ENCODE measurements at places on chromosomes 5 and 9.

DNA sequence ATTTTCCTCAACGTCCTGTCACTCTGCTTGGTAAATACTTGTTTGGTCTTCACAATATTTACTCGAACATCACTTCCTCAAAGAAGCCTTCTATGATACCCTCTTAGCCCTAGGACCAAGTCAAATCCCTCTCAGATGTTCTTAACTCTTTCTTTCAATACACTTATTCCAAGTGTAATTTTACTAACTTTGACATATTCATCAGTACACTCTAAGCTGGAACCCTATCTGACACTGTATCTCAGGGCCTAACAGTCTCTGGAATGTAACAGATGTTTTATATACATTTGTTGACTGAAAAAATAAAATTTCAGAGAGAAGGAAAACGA lies 19.6 kb downstream of the SIL1 start:
- DNase-seq = no peak

GRCh38 chr9:123339666-123340510 lies 16.1 kb upstream of the CRB2 start:
- DNase-seq = peak; percentile 84

- no peak for DNase-seq
These were observed 53.9 kb downstream of the BARX1 start for GRCh38 chr9:93900971-93901861.

GRCh38 chr5:110865400-110866094 lies 126.7 kb downstream of the SLC25A46 start:
- DNase-seq = peak; percentile 5

DNA sequence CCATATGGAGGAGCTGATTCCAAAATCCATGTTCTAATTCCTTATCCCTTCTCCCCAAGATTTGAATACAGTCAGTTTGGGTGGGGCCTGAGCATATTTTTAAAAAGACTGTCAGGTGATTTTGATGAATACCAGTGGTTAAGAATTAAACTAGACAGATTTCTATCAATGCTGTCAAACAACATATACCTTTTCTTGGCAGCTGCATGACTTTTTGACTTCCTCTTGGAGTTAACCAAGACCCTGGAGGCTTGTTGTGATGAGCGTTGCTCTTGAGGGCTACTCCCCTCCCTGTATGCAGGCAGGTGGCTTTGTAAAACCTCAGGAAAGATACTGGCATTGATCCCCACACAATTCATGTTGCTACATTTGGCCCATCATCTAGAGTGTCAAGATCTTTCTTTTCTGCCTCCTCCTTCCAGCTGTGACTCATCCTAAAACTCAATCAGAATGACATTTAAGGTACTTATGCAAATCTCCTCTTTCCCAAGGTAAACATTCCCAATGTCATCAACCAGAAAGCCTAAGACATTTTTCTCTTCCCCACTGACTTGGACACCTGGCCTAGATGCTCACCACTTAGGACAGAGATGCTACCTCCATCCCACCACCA lies 61.7 kb downstream of the PPP2R2B start:
- DNase-seq = no peak

DNA sequence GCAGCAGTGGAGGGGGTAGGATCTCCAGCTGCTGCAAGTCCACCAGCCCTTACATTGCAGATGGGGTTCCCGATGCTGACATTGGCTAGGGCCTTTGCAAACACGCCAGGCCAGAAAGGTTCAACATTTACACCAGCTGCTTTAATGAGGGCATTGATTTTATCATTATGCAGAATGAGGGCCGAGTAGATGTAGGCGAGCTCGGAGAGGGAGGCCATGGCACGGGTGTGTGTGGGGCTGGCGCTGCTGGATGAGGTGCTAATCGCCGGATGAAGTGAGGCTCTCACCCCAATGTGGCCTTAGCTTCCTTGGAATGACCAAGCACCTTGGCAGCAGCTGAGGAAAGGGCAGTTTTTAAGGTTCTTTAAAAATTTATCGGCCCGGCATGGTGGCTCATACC lies 27.4 kb downstream of the PHAX start:
- no peak for DNase-seq

DNA sequence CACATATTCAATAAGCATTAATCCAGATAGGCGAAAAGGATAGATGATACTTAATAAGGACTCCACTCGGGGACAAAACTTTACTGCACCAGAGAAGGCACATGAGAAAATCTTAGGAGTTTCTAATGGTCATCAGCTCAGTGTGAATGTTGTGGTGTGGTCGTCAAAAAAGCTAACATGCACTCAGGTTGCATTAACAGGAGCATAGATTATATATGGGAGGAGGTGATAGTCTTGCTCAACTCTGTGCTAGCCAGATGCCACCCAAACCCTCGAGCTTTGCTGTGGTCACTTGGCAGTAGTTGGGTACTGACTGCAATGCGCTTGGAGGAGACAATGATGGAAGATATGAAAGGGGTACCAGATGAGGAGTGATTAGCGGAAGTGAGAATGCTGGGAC lies 8.6 kb upstream of the COL27A1 start:
- DNase-seq = no peak

- no peak for DNase-seq
These were observed 159.2 kb upstream of the SLC24A2 start for GRCh38 chr9:19947996-19948395.

- no peak for DNase-seq
These were observed 41.9 kb upstream of the GRHPR start for GRCh38 chr9:37380570-37380969.

DNA sequence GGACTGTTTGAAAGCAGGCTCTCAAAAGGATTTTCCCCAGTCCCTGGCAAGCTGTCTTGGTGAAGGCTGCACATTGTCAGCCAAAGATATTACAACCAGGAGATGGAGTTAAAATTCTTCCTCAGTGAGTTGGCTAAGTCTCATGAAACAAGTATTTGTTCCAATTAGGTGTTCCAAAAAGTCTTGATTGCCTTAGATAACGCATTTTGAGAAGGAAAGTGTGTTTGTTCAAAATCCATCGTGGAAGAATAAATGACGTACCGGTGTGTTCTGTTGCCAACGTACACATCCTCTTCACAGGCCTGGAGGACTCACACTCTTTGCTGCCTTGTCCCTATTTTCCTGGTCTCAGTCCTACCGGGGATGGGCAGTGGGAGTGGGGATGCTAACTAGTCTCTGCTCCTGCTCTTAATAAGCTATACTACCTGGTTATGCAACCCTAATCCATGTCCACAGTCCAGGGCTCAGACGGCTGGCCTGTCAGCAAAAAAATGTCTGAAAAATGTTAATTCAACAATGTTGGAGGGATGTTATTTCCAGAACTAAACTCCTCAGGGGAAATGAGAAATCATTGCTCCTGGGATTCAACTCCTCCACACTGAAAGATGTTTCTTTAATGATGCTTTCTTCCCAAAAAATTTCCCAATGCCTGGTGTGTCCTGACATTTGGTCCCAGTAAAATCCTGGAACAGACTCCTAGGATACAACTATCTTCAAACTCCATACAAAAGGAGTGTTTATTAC lies 175.3 kb upstream of the KLF9 start:
- no peak for DNase-seq

GRCh38 chr5:43631182-43631910 lies 28.4 kb downstream of the NNT start:
- peak; percentile 64 for DNase-seq

- DNase-seq = peak; percentile 27
These were observed 21.2 kb downstream of the MEGF9 start for GRCh38 chr9:120692901-120693699.

DNA sequence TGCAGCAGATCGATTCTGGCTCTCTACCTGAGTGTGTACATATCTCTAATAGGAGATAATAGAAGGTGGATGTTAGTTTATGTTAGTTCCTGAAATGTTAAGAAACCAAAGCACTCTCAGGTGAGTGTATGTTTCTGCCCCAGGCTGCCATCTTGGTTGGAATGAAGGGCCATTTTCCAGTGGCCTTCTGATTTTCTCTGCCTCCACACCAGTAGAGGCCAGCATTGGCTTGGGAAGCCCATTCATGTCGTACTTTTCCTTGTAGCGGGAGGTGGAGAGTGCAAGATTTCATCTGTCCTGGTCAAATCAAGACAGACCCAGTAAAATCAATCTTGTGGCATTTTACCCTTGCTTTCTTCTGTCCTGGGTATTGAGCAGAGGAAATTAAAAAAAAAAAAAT lies 91.0 kb downstream of the GAS1 start:
- DNase-seq = no peak

DNA sequence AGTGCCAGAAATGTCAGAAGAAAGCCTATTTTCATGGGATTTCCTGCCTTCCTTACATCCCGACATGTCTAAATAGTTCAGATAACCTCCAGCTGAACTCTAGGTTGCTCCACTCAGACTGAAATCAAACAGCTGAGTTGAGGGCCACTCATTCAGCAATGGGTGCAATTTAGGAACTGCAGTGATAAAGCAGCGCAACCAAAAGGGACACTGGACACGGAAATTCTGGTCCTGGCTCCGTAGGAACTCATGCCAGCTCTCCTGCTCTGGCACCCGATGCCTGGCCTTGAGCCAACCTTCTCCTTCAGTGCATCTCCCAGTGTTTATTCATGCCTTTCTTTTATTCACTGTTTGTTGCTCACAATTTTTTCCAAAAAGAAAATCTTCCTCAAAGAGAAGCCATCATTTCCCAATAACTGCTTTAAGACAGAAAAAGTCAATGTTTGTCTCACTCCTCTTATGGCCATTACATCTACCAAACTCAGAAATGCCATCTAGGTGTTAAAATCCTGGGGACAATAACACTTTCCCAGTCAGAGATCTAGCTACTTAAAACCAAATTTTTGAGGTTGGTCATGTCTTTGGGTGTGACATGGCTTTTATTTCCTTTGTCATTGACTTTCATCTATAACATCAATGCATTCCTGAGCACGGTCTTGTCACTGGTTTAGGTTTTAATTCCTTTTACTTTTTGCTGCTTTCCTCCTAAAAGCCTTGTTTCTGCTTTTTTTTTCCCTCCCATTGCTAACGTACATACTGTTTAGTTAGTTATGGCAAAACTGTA lies 126.9 kb downstream of the PDE4D start:
- no peak for DNase-seq

GRCh38 chr9:17057729-17058128 lies 77.1 kb upstream of the CNTLN start:
- DNase-seq = no peak

- no peak for DNase-seq
These were observed 60.6 kb downstream of the TMEM174 start for GRCh38 chr5:73233461-73234203.

GRCh38 chr5:180212363-180213255 lies 3.6 kb upstream of the RASGEF1C start:
- DNase-seq = no peak

GRCh38 chr5:6291961-6292360 lies 86.4 kb downstream of the MED10 start:
- DNase-seq = peak; percentile 9

- no peak for DNase-seq
These were observed 933 bp downstream of the NEK6 start for GRCh38 chr9:124258607-124259157.

GRCh38 chr5:128498844-128499455 lies 39.1 kb downstream of the FBN2 start:
- no peak for DNase-seq

- DNase-seq = no peak
These were observed 38.7 kb downstream of the CCDC125 start for GRCh38 chr5:69293882-69294281.

- DNase-seq = no peak
These were observed 59.6 kb upstream of the MAN2A1 start for GRCh38 chr5:109630093-109630492.

DNA sequence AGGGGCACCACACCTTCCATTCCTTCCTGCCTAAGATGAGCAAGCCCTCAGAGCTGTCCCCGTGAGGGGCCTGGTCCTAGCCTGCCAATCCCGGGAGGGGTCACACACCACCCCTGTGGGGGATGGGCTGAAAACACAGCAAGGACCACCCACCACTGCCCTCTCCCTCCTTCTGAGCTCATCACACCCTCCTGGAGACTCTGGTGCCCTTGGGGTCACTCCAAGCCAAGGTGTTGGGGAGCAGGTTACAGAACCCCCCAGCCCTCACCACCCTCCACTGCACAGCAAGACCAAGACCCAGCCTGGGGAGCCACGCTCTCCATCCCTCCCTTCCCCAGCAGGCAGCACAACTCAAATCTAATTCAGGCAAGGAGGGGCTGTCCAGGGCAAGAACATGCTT lies 60.5 kb upstream of the PPP1R26 start:
- no peak for DNase-seq

DNA sequence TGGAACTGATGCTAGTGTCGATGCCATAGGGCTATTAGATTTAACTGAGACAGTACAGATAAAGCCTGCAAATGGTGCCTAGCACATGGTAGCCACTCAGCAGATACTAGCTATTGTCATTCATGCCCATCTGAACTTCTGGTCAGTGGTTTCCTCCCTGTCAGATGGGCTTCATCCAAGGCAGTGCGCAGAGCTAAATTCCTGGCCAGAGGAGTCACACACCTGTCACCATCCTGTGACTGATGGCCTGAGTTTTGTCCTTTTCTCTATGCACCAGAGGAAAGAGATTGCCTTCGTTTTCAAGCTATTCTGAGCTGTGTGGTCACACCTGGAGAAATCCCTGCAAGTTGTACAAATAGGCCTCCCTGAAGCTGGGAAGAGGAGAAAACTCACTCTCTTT lies 34.7 kb downstream of the MSX2 start:
- no peak for DNase-seq

DNA sequence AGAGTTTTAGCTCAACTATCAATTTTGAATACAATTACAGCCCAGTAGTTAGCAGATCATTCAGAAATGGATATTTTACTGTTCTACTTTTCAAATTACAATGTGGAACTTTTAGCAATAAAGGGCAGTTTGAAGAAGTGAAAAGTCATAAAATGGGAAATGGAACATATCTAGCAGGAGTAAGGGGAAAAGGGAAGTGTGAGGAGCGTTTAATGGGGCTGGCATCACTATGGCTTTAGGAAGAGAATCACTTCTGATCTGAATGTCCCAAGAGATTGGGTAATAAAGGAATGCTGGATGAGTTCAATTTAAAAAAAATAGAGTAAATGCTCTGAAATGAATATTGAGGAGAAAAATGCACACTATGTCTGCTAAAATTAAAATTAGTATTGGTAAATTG lies 77.4 kb downstream of the ATPSCKMT start:
- DNase-seq = no peak

DNA sequence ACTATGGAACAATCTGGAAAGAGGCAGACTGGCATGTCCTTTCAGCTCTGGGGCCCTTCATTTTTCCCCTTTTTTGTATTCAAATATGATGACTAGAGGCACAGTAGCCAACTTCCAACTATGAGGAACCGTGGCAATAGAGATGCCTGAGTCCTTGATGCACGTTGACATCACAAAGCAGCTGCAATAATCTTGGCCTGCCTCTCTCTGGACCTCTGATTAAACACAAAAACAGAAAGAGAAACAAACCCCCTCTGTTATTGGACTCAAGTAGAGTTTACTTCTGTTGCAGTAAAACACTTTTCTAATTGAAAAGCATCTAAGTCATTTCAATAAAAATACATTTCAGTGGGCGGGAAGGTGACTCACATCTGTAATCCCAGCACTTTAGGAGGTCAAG lies 122.2 kb upstream of the GRAMD2B start:
- no peak for DNase-seq

GRCh38 chr5:142795251-142795650 lies 25.1 kb downstream of the ARHGAP26 start:
- DNase-seq = no peak

DNA sequence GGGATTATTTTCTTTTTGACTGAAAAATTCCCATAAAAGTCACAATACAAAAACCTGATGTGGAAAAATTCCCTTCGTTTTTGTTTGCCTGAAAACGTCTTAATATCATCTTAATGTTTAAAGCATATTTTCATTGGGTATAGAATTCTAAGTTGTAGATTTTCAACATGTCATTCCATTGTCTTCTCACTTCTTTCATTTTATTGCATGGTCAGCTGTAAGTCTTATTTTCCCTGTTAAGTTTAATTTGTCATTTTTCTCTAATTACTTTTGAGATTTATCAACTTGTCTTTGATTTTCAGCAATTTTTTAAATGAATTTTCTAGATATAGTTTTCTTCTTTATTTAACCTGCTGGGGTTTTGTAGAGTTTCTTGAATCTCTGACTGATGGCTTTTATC lies 131.7 kb downstream of the FBXO38 start:
- no peak for DNase-seq

All from activated CD4-positive, alpha-beta T cell treated with anti-CD3 and anti-CD28 coated beads, Interleukin-2, amount 50 U/mL, for 16 hours (primary cell).